ENCODE measurements at places on chromosomes 1 and 21. TPM values are rescaled to one million over a fixed set of nuclear protein-coding genes. Genes with fewer than 3 reads are reported as not detected.

GRCh38 chr1:215360031-215360430 lies 207.1 kb upstream of the KCTD3 start:
- DNase-seq: no peak

- no peak for DNase-seq
Measured at GRCh38 chr1:220572416-220572815, 44.5 kb downstream of the MARK1 start.

DNA sequence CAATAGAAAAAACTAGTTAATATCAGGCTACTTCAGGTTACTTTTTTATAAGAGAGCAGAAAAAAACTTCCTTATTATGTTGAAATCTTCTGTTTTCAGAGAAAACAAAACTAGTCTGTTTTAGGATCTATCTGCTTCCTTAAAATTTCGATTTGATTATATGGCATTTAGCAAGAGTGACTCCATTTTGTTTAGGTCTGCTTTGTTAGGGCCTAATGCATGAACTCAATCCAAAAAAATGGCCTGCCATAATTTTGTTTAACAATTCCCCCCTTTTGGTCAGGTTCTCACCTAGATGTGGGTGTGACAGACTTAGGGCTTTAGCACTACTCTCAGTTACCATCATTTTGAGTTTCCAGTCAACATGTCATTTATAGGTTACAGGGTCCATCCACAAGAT lies 89.8 kb upstream of the GNG12 start:
- no peak for DNase-seq

DNA sequence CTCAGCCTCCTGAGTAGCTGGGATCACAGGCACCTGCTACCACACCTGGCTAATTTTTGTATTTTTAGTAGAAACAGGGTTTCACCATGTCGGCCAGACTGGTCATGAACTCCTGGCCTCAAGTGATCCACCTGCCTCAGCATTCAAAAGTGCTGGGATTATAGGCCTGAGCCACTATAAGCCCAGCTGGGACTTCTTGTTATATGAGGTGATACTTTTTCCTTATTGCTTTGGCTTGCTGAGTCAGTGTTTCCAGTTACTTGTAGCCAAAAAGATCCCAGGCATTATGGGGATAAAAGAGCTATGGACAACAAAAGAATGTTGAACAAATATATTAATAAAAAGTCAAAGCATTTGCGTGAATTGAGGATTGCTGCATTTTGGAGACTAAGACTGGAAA lies 69.9 kb upstream of the LPGAT1 start:
- no peak for DNase-seq

DNA sequence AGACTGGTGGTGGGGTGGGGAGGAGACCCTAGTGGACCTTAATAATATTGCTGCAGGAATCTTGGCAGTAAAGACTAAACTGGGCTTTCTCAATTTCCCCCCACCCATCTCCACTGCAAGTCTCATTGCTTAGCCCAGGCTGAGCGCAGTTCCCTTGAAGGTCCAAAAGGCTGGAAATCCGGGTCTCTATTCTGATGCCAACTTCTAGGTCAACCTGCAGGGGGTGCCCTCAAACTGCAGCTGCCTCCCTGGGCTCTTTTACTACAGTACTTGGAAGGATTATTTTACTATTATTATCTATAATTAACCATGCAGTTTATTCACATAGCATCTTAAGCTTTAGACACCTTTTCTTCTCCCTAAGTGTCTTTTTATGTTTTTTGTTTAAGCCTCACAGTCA lies 85.4 kb upstream of the WARS2 start:
- no peak for DNase-seq

DNA sequence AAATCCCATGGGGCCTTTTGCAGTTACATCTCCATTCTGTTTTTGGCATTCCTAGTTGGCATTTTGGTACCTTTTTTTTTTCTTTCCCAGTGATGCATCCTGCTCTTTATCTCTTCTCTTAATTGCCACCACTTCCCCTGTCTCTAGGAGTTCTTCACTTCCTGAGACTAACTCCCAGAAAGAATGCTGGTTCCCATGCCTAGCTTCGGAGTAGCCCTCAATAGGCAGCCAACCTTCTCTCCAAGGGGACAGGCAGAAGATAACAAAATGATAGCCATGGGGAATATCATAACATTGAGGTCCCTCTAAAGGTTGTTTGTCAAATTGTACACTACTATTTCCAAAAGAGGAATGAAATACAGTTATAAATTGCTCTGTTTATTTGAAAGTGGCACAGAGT lies 150.6 kb upstream of the UBE2U start:
- no peak for DNase-seq

DNA sequence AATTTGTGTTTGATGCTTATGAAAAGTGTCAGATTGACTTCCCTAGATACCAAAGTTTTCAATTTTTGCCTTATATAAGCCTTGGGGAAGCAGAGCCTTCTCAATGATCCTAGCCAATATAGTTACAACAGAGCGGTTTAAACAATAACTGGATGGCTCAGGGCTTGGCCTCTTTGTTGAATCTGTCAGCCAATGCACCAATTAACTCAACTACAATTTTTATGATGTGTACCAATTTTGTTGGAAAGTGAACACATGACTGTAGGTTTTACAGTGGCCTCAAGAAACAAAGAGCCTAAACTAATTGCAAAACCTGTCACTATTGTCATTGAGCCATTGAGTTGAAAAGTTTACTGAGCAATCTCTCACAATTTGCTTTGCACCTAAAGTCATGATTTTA lies 71.6 kb upstream of the RGS18 start:
- DNase-seq: no peak

GRCh38 chr1:155884031-155884960 lies 24.9 kb downstream of the SYT11 start:
- no peak for DNase-seq

- DNase-seq: no peak
Measured at GRCh38 chr1:197928849-197929336, 11.7 kb downstream of the LHX9 start.

- DNase-seq: no peak
Measured at GRCh38 chr1:80982831-80983230, 817.9 kb upstream of the ADGRL2 start.

DNA sequence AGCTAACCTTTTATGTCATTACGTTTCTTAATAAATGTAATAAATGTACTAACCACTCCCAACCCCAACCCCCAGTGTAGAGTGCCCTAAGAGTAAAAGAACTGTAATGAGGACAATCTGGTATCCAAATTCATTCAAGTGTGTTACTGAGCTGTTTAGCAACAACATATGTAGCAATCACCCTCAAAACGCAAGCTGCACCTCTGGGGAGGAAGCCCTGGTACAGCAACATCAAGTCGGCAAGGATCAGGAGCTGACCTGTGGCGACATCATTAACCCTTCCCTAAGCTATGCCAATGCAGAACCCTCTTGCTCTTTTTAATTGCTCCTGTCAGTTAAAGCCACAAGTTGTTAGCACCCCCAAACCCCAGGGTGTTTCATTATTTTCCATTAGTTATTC lies 47.1 kb downstream of the STX6 start:
- no peak for DNase-seq

- no peak for DNase-seq
Measured at GRCh38 chr1:30273456-30273855, 449.9 kb downstream of the MATN1 start.

DNA sequence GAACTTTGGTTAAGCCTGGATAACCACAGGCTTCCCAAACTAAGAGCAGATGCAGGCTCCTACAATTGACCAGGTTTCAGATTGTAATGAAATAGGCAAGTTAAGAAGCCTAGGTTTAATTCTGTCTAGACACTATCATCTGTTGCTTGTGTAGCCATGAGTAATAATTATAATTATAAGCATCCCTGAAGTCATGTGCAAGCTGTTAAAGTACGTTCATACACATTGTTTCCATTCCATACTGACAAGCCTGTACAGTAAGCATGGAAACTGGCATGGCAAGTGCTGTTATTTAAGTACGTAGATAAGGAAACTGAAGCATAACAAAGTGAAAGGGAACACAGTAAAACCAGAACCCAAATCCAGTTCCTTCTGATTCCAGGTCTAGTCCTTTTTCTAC lies 557.2 kb upstream of the BEND5 start:
- DNase-seq: no peak

DNA sequence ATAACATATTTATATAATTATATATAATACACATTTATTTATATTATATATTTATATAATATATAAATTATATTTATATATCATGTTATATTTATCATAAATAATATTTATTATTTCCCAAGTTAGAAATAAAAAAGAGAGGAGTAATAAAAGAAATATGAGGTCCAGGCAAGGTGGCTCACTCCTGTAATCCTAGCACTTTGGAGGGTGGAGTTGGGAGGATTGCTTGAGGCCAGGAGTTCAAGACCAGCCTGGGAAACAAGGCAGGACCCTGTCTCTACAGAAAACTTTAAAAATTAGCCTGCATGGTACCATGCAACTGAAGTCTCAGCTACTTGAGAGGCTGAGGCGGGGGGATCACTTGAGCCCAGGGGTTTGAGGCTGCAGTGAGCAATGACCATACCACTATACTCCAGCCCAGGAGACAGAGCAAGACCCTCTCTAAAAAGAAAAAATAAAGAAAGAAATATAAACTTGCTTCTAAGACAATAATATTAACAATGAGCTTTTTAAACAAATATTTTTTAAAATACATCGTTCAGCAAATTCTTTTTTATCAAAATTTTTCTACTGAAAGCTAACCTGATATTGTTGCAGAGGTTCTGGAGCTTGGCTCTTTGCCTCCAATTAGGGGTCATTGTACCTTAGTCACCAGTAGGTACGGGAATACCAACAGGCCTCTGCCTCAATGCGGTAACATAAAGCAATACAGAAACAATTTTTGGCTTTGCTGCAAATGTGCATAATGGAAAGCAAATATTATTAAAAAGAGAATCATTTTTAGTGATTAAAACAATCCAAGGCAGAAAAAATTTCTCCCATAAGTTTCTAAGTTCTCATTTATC lies 290.0 kb downstream of the SETD4 start:
- no peak for DNase-seq

DNA sequence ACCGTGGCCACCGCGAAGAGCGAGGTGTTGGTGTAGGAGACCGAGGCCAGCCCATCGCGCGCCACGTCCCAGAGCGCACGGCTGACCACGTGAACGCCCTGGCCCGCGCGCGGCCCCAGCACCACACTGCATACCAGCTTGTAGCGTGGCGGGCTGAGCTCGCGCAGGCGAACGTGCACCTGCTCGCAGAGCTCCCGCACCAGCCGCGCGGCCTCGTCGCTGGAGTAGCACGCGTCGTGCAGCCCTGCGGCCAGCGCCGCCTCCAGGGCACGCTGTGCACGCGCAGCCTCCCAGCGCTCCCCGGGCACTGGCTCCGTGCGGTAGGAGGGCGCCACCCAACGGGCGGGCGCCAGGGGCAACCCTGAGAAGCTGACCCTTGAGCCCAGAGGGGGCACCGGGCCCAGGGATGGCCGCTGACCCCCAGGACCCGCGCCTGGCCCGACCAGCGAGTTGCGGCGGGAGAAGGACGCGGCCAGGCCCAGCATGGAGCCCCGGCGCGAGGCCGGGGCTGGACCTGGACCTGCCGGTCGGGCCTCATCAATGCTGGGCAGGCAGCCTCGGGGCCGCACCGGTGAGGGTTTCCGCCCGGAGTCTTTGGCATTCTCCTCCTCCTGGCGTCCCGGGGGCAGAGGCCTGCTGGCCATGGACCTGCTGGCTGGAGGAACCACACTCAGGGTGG lies 987 bp downstream of the DYNLT4 start:
- no peak for DNase-seq

DNA sequence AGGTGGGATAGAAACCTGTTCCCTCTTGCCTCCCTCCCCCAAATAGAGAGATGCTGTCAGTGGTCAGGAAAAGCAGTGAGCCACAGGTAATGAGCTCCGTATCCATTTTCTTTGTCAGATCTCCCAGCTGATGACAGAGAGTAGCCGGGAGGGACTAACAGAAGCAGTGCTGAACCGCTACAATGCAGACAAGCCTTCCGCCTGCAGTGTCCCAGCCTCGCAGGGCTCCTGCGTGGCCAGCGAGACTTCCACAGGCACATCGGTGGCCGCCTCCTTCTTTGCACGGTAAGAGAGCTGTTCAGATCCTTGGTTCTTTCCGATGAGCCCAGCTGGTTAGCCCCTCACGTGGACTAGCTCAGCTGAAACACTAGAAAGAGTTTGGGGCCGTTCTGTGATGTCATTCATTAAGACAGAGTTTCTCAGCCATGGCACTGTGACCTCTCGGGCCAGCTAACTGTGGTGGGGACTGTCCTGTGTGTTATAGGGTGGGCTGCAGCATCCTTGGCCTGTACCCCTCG lies 264.7 kb downstream of the KIF26B start:
- no peak for DNase-seq

DNA sequence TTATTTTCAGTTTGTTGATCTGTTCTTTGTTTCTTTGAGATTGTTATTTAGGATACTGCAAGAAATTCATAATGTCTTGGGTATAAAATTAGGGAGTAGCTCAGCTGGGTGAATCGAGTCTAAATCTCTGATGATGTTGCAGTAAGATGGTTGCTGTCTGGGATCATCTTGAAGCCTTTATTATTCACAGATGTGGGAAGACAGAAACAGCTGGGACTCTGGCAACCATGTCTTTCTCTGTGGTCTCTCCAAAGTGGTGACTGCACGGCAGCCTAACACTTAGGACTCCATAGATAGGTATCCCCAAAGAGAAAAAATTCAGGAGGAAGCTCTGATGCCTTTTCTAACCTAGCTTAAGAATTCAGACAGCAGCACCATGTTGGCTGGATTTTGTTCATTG lies 52.7 kb downstream of the RAP1A start:
- no peak for DNase-seq

GRCh38 chr1:45974541-45975269 lies 157.7 kb downstream of the PIK3R3 start:
- DNase-seq: peak; percentile 30

GRCh38 chr1:202659974-202660373 lies 50.3 kb downstream of the SYT2 start:
- no peak for DNase-seq

DNA sequence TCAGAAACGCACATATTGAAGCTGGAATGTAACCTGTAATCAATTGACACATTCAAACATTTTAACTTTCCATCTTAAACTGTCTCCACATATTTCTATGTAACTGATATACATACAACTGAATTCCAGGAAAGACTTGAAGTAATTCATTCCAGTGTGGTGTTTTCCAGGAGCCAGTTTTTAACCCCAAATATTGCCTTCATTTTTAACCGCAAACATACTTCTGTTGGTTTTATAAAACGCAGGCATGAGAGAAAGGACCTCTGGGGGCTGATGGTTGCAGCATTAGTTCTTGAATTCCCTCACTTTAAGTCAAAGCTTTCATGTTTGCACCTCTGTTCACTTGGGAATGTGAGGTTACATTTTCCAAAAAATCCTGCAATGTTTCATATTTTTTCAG lies 204.1 kb downstream of the CRB1 start:
- DNase-seq: no peak

DNA sequence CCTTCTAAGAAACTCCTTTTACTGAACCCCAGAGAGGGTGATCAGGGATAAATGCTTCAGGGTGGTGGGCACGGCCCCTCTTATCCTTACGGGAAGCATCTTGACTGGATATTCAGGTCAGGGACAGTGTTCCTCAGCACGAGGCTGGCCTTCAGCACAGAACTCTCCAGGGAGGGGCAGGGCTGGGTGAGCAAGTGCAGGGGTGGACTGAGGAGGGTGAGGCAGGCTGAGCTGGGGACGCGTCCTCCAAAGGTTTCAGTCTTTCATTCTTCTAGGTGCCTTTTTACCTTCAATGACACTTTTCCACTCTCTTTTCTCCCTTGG lies 52.3 kb downstream of the RASSF5 start:
- peak; percentile 37 for DNase-seq

Gene LEMD1
- total RNA-seq: 3.8 TPM

Gene ZNF593OS
- total RNA-seq: 1.6 TPM

Gene LPAR3
- not detected for total RNA-seq

Gene ELAPOR1
- 0.71 TPM for total RNA-seq

Gene CLDN17
- total RNA-seq: not detected

Gene HSD11B1
- not detected for total RNA-seq

Gene BNIPL
- 0.18 TPM for total RNA-seq

Gene UBASH3A
- not detected for total RNA-seq

Gene ABCG1
- 2.6 TPM for total RNA-seq

Gene LCE1E
- 5.2 TPM for total RNA-seq

Gene WNT9A
- total RNA-seq: not detected
